ENCODE measurements at places on chromosomes 1 and 21.

- H3K27me3 ChIP-seq: no peaks in the 10 kb centered on the region
- no peaks in the 10 kb centered on the region for H3K36me3 ChIP-seq
- no peak overlapping the region for H3K4me3 ChIP-seq
- no peak for DNase-seq
These were observed 200.9 kb downstream of the RPS6KC1 start for GRCh38 chr1:213251972-213252371.

DNA sequence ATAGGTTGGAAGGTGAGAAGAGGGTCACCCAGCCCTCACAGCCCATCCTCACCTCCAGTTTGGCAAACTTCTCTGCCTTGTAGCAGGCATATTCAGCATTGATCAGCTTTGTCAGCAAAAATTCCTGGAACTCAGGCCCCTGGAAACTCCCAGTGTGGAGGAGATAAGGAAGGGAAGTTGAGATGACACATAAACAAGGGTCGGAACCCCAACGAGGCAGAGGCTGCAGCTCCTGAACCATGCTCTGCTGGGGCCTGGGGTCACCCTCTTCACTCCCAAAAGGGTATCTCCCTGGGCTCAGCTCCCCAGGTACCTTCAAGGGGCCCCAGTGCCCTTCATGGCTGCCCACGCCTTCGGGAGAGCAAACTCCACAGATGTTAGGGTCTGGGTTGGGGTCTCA is 60.4 kb downstream of the RAP1GAP start:
- H3K27me3 ChIP-seq: no peaks in the 10 kb centered on the region
- DNase-seq: no peak
- no peaks in the 10 kb centered on the region for H3K36me3 ChIP-seq
- H3K27ac ChIP-seq: no peak overlapping the region
- no peaks in the 10 kb centered on the region for H3K4me1 ChIP-seq
- no peak overlapping the region for H3K4me3 ChIP-seq

DNA sequence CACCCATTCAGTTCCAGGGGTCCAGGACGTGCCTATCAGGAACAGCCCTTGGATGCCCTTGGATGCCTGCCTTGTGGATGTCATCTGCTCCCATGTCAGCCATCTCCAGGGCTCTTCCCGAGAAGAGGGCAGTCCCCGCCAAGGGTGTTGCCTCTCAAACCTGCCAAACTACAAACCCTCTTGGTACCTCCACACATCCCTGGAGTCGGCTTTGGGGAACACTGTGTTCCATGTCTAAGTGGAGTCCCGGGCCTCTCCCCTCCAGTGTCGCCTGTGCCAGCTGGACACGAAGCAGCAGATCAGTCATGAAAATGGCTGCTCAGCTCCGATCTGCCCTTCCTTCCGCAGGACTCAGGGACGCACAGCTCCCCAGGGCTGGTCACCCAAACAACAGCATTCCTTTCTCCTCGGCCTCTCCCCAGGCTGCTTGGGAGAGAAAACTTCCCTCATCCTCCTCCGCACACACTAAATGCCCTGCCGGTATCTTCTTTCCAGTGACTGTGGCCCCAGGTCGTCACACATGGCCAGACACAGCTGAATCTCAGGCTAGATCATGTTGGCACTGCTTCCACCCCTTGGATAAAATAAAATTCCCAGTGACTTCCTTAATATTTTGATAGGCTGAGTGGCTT is 53.4 kb downstream of the GALNT2 start:
- H3K27ac ChIP-seq: no peak overlapping the region
- peak; percentile 74 for DNase-seq
- no peak overlapping the region for H3K4me3 ChIP-seq
- no peaks in the 10 kb centered on the region for H3K27me3 ChIP-seq
- H3K36me3 ChIP-seq: peaks cover 5% of the 10 kb centered on the region

DNA sequence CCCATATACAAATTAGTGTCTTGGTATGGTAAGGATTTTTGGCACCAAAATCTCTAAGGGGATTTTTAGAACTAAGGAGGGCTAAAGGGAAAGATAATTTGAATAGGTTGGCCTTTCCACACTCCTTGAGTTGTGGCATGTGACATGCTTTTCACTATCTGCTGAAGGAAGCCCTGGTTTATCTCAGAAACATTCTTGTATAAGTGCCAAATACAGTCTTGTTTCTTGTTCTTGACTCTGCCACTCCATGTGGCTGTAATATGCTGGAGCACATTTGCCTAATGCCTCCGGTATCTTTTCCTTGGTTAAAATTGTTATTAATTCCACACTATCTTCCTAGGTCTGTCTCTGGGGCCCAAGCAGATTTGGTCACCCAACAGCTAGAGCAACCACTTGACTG is 457.0 kb downstream of the USP25 start:
- no peak for DNase-seq
- H3K4me1 ChIP-seq: no peaks in the 10 kb centered on the region
- H3K36me3 ChIP-seq: no peaks in the 10 kb centered on the region

DNA sequence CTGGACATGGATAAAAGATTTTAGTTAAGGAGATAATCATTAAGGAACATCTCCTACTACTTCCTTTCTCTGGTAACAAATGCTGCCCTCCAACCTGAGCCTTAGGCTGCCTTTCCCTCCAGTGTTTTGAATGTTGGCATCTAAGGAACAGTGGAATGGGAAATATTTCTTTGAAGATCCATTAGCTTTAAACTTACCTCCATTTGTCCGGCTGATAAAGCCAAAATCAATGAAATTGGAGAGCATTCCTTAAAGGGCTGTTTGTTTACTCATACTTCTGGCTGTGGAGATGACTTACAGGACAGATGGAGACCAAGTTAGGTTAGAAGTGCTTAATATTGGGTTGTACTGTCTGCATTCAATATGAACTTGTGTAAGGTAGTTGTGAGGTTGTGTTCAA is 439.1 kb downstream of the PLA2G4A start:
- H3K36me3 ChIP-seq: no peaks in the 10 kb centered on the region
- H3K4me1 ChIP-seq: no peaks in the 10 kb centered on the region
- no peak overlapping the region for H3K27ac ChIP-seq

GRCh38 chr21:39016740-39017315 is 166.4 kb downstream of the PSMG1 start:
- peaks cover 7% of the 10 kb centered on the region for H3K4me1 ChIP-seq
- no peak for DNase-seq
- no peaks in the 10 kb centered on the region for H3K36me3 ChIP-seq
- no peaks in the 10 kb centered on the region for H3K27me3 ChIP-seq
- H3K4me3 ChIP-seq: no peak overlapping the region

- H3K27me3 ChIP-seq: no peaks in the 10 kb centered on the region
- no peak overlapping the region for H3K4me3 ChIP-seq
- peaks cover 66% of the 10 kb centered on the region for H3K36me3 ChIP-seq
These were observed 13.8 kb upstream of the SFN start for GRCh38 chr1:26848941-26849774.

DNA sequence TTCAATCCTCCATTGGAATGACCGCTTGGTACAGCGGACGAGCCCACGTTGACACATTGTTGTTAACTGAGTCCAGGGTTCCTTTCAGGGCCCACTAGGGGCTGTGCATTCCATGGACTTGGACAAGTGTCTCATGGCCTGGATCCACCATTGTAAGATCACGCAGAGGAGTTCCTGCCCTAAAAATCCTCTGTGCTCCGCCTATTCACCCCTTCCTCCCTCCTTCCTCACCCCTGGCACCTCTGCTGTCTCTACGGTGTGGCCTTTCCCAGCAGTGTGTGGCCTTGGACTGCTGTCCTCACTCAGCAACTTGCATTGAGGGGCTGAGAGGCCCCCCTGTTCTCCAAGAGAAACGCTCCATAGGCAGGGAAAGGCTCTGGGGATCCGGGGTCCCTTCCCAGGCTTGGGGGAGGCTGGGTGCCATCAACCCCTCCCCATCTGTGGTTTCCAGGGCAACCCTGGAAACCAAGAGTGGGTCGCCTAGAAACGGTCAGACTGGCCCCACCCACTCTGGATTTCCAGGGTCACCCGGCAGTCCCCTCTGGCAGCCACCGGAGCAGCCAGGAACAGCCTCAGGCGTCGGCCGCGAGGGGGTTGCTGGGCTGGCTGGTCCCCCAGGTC is 50.9 kb downstream of the MEGF6 start:
- H3K27me3 ChIP-seq: no peaks in the 10 kb centered on the region
- no peak for DNase-seq
- H3K4me1 ChIP-seq: peaks cover 5% of the 10 kb centered on the region
- no peaks in the 10 kb centered on the region for H3K36me3 ChIP-seq
- no peak overlapping the region for H3K4me3 ChIP-seq

DNA sequence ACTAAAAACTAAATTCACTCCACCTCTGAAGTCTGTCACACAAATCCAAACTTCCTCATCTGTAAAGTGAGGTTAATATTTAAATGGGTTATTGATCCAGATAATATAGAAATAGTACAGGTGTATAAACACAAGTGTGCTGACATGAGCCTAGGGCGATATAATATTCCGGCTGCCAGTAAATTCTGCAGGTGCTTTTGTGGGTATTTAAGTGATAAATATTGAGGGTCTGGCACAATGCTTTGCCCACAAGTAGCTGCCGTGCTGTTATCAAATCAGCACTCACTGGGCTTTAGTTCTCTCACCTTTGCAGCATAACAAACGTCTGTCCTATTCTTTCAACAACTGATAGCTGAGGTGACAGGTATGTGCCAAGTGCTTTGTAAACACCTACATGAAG is 7.6 kb downstream of the PABPC4 start:
- no peaks in the 10 kb centered on the region for H3K27me3 ChIP-seq
- no peak overlapping the region for H3K4me3 ChIP-seq
- peaks cover 86% of the 10 kb centered on the region for H3K36me3 ChIP-seq
- H3K27ac ChIP-seq: no peak overlapping the region
- no peak for DNase-seq

- H3K27me3 ChIP-seq: no peaks in the 10 kb centered on the region
- DNase-seq: no peak
- H3K4me1 ChIP-seq: no peaks in the 10 kb centered on the region
- H3K36me3 ChIP-seq: no peaks in the 10 kb centered on the region
- no peak overlapping the region for H3K27ac ChIP-seq
- no peak overlapping the region for H3K4me3 ChIP-seq
These were observed 303.8 kb upstream of the SPAG17 start for GRCh38 chr1:118488787-118489186.

DNA sequence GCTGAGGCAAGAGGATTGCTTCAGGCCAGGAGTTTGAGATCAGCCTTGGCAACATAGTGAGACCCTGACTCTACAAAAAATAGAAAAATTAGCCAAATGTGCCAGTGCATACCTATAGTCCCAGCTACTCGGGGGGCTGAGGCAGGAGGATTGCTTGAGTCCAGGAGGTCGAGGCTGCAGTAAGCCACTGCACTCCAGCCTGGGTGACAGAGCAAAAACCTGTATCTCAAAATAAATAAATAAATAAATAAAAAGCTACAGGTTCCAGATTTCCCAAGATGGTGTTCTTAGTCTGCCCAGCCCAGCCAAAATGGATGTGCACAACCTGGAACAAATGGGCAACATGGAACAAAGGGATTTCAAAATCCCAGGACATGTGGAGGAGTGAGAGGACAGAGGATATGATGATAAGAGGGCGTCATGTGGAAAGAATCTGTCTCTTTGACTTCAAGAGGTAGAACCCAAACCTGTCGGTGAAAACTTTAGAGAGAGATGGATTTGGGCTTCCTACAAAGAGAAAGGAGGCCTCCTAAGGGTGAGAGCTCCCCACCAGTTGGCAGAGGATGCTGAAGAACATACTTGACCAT is 3.2 kb downstream of the EDARADD start:
- no peak for DNase-seq
- H3K4me3 ChIP-seq: no peak overlapping the region
- H3K27ac ChIP-seq: no peak overlapping the region

DNA sequence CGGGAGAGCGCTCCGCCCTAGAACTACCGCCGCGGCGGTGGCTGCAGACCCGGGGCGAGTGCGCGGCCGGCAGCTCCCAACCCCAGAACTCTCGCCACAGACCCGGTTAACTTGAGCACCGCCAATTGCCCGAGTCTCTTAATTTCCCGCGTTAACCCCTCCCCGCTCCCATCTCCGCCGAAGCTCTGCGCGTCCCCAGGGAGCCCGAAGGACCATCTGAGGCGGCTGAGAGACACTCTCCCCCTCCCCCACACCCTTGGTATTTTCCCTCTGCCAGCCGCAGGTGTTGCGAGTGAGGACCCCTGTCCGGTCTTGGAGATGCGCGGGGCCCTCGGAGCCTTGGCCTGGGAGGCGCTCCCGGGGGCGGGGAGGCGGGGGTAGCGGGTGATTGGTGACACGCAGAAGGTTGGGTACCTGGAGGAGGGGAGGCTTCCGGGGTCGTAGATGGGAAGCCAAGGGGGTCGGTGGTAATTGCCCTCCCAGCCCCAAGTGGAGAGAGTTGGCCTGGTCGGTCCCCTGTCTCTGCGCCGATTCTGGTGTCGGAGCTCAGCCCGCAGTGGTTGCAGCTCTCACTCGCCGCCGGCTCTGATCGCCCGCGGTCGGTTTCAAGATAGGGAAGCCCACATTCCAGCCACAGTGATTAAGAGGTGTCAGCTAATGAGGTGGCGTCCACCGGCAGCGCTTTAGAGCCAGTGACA is 858 bp upstream of the SUSD4 start:
- H3K4me3 ChIP-seq: peak overlapping the region; percentile 70
- no peaks in the 10 kb centered on the region for H3K36me3 ChIP-seq
- peaks cover 12% of the 10 kb centered on the region for H3K4me1 ChIP-seq
- H3K27ac ChIP-seq: no peak overlapping the region
- DNase-seq: no peak
- H3K27me3 ChIP-seq: no peaks in the 10 kb centered on the region

GRCh38 chr1:157302199-157302497 is 164.0 kb upstream of the ETV3 start:
- no peak for DNase-seq
- no peak overlapping the region for H3K27ac ChIP-seq
- H3K4me3 ChIP-seq: no peak overlapping the region
- no peaks in the 10 kb centered on the region for H3K27me3 ChIP-seq
- no peaks in the 10 kb centered on the region for H3K4me1 ChIP-seq
- no peaks in the 10 kb centered on the region for H3K36me3 ChIP-seq

DNA sequence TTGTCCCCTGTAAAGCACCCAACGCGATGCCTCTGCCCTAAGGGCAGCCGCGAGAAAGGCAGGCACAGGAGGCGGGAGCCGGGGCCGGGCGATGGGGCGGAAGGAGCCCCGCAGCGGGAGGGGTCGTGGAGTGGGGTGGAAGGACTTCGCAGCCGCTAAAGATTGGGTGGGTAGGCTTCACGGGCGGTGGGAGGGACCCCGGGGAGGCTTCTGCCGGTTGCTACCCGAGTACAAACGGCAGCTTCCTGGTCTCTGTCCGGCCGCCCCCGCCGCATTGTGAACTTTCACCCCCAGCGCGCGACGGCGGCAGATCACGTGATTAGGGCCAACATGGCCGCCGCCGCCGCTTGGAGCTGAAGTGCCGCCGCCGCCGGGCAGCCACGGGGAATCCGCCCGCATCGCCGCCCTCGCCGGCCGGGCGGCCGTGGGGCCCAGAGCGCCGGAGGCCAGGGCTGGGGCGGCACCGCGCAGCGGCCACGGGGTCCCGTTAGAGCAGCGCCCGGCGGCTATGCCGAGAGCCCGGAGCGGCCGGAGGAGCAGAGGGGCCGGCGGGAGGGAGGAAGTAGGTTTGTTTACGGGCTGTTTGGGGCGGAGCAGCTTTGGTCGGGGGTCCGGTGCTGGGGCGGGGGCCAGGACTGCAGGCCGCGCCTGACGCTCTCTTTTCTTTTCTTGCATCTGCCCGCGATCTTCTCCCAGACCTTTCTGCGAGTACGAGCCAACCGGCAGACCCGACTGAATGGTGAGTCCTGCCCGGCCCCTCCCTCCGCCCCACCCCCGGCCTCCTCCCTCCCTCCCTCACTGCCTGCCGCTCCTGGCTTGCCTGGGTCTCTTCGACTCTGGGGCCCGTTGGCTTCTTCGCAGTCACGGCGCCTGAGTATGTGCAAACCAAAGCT is 42.4 kb downstream of the TMEM53 start:
- peaks cover 30% of the 10 kb centered on the region for H3K36me3 ChIP-seq
- H3K27ac ChIP-seq: peak overlapping the region; percentile 95
- DNase-seq: peak; percentile 94
- peaks cover 13% of the 10 kb centered on the region for H3K4me1 ChIP-seq
- peak overlapping the region; percentile 96 for H3K4me3 ChIP-seq
